ENCODE measurements at places on chromosomes 1 and 21.

DNA sequence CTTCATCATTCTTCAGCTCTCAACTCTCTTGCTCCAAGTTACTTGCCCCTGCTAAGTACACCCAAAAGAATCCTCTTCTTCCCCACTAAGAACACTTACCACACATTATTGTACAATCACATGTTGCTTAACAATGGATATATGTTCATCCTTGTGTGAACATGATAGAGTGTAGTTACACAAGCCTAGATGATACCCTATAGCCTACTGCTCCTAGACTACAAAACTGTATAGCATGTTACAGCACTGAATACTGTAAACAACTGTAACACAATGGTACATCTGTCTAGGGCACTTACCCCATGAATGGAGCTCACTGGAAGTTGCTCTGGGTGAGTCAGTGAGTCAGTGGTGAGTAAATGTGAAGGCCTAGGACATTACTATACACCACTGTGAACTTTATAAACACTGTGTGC, 77.4 kb downstream of the RERE start:
- DNase-seq, result no peak

DNA sequence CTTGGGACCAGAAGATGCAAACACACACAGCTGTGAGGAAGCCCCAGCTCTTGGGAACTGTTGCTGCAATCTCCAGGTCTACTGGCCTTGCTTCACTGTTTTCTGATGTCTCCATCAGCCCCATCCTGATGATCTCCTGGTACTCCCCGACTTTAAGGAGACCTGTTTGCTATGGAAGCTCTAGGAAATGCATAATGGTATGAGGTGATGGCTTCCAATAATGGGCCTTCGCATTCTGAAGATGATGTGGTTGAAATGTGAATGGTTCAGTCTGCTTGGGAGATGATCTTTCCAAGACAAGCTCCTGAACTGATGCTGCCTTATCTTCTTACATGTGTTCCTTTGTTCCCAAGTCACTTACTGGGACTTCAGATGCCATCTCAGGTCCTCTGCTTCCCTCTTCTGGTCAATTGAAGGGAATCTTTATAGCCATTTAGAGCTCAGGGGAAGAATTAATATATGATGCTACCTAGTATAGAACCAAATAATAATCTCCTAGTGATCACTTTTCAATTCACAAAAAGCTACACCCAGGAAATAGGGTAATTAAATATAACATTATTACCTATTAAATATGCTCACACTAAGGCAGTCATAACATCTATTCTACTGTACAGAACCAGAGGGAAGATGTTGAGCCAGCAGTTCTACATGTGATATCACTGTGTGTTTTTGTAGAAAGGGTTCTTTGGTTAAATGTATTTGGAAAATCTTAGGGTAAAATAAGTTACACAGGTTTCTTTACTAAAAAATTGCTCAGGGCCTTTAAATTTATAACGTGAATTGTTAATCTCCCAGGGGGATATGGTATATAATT, 73.9 kb upstream of the VTCN1 start:
- no peak for DNase-seq

DNA sequence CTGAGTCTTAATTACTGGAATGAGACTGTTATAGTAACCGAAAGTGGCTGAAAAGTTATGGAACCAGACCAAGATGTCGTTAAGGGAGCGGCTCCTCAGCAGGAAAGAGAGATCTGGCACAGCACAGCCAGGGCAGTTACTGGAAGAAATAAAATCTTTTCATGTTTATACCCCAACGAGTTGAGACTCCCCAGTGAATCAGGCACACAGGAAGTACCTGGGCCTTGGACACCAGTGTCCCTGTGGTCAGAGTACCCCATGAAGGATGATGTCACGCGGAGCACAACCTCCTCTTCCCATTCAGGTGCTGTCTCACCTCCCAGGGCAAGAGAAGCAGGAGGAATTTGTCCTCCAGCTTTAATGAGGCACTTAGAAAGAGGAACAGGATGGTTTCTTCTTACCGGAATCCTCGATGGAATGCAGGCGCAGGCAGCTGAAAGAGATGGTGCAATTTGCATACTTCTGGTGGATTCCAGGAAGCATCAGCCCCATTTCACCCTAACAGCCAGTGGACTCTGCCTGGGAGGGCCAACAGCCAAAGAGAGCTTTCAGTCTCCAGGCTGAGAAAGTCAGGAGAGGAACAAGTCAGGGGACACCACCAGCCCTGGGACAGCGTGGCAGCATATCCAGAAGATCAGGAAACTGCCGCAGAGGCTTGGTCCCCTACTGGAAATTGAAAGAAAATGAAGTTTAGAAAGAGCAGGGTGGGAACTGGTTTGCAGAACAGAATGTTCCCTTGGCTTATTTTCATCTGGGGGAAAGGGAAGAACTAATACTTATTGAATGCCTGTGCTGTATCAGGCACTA, 35.9 kb upstream of the CTTNBP2NL start:
- no peak for DNase-seq

DNA sequence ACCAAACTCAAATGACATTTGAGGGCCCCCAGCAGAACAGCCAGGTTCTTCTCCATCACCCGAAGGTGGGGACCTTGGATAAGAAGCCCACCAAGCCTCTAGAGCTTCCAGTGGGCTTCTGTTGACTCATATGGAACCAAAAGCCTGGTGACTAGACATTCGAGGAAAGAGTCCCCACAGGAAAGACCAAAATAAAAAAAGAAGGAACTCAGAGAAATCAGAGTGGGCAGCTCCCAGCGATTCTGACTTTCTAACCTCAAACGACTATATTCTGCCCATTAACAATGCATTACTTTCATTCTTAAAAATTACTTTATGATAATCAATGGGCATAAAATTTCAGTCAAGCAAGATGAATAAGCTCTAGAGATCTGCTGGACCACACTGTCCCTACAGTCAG, 9.6 kb upstream of the CHIT1 start:
- DNase-seq, result no peak

DNA sequence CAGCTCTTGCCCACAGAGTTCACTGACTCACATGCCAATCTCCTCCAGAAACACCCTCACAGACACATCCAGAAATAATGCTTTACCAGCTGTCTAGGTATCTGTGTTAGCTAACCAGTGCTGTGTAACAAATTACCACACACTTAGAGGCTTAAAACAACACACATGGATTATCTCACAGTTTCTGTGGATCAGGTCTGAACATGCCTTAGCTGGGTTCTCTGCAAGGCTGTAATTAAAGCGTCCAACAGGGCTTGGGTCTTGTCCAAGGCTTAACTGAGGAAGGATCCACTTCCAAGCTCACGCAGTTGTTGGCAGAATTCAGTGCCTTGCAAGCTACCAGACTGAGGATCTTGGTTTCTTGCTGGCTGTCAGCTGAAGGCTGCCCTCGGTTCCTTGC, 92.5 kb upstream of the RGS4 start:
- DNase-seq, result no peak
